Daoy (cell line): ENCODE measurements at places on chromosomes 7 and 10.

- DNase-seq: no peak
These were observed 212.3 kb downstream of the MTERF1 start for GRCh38 chr7:91668217-91668616.

- no peak for DNase-seq
These were observed 115.2 kb downstream of the GRID1 start for GRCh38 chr10:86251426-86251825.

DNA sequence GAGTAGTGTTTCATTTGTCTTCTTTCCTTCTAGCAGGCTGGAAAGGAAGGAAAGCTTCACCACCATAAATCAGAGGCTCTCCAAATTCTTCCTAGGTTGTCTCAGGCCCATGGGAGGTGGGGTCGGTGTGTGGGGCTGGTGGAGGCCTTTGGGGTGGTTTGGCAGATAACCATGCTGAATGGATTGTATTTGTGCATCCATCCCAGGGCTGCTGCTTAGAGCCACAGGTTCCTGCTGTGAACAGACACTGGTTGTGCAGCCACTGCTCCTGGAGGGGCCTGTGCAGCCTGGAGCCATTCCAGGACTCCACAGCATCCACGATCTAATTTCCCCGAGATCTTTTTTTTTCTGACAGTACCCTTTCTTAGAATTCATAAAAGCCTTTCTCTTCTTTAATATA, 741.8 kb downstream of the SUGCT start:
- no peak for DNase-seq

GRCh38 chr7:1818575-1819258, 148.6 kb downstream of the ELFN1 start:
- no peak for DNase-seq

GRCh38 chr7:94130716-94131115, 126.6 kb upstream of the BET1 start:
- no peak for DNase-seq

GRCh38 chr10:3068201-3068967, 1.0 kb downstream of the PFKP start:
- DNase-seq: peak; percentile 56

DNA sequence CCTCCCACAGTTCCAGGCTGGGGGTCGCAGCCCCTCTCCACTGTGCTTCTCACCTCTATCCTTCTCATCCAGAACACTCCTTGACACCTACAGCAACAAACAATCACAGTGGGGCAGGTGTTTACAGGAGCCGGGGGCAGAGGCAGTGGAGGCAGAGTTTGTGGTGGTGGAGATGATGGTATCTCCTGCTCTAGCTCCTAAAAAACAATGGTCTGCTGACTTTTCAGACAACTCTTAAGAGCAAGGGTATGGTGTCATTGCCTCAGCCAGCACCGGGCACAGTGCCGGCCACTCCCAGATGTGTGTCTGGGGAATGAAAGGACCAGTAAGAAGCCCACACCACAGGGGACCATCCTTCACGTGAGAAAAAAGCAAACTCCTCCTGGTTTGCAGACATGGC, 36.3 kb upstream of the ANTXRL start:
- DNase-seq: no peak

DNA sequence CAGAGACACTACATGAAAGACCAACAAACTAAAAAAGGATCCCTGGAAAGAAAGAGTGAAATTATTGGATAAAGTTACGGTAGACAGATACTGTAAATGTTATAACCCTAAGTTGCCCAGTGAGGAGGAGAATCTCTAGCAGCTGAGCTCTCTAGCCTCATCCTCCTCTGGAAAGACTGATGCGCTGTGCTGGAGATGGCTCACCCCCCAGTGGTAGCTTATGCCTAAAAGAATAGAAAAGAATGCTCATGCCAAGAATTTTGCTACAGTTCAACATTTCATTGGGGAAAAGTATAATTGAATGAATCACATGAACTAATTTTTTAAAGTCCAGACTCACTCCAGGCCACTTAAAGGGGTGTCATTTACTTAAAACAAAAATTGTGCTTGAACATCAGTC, 50.8 kb upstream of the RNF32 start:
- no peak for DNase-seq

GRCh38 chr7:21504021-21504420, 38.8 kb upstream of the DNAH11 start:
- no peak for DNase-seq

- peak; percentile 44 for DNase-seq
These were observed 61.2 kb downstream of the DNAJB6 start for GRCh38 chr7:157397731-157398691.

DNA sequence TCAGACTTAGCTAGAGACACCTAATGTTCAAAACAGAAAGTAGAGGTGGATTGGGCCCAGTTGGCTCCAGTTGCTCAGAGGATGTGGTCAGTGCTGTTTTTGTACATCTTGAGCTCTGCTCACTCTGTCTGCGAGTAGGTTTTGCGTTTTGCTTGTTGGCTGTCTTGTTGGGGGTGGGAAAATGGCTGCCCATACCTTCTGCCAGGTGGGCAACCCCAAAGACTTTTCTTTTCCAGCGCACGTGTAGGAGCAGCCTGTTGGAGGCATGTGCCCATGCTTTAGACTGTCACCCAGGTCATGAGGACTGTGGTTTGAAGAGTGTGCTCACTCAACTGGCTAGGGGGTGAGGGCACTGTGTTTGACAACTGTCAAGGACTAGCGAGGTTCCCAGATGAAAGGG, 73.9 kb downstream of the KAT6B start:
- DNase-seq: no peak

GRCh38 chr7:84924353-84924752, 262.5 kb downstream of the SEMA3D start:
- DNase-seq: no peak

GRCh38 chr7:141287936-141288335, 214.1 kb downstream of the TMEM178B start:
- DNase-seq: no peak

DNA sequence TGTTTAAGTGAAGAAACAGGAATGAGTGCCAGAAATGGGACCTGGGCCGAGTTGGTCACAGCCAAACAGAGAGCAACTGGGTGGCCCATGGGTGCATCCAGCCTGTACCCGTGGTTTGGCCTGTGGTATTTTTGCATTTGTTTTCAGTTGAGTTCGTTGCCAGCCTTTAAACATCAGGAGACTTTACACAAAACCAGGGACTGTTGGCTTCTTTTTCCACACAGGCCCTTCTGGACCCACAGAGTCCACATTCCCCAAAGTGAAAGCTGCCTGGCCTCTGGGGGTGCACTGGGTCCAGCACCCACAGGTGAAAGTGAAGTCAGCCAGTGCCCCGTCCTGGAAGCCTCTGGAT, 54.1 kb upstream of the TNS3 start:
- peak; percentile 35 for DNase-seq

DNA sequence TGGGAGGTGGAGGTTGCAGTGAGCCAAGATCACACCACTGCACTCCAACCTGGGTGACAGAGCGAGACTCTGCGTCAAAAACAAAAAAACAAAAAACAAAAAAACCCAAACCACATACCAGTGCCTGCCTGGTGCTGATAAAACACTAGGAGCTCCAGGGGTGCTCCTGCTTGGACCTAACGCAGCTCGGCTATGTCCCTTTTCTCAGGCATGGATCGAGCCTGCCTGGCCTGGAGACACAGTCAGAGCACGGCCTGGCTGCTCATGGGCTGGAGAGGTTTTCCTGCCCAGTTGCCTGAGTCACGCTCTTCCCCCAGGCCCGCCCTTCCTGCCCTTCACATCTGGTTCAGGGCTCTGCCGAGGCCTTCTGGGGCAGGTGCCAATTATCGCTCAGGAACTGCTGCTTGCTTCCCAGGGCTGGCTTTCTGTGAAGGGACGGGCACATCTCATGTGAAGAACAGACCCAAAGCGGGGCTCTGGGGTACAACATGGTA, 12.6 kb upstream of the NPFFR1 start:
- DNase-seq: peak; percentile 90

DNA sequence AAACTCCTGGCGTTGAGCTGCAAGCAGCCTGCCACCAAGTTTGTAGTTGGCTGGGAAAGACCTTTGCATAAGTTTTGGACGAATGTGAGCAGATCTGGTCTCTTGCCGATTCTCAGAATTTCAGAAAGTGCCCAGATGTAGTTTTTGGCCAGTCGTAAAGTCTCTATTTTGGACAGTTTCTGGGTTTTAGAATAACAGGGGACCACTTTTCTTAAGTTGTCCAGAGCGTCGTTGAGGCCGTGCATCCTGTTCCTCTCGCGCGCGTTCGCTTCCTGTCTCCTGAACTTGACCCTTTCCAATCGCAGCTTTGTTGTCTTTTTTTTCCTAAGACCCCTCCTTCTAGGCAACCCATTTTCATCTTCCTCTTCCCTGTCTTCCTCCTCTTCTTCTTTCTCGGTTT, 1.8 kb downstream of the NEUROD6 start:
- DNase-seq: no peak

DNA sequence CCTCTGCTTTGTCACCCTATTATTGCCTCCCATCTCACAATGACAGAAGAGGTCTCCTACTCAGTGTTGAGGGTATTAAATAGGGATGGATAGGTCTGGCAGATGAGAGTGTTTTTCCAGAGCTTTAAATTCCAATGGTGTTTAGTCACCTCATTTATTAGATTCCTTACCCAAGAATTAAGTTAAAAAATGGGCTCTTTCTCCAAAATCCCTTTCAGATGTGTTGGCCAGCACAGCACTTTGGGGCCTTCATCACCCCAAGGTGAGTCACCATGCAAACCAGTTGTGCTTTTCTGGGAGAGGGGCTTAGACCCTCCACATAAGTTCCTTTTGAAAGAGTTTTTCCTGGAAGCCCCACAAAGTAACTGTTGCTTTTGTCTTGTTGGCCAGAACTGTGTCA, 78.4 kb downstream of the CYP26A1 start:
- DNase-seq: no peak

GRCh38 chr10:78828647-78829539, 239.9 kb upstream of the ZMIZ1 start:
- no peak for DNase-seq

DNA sequence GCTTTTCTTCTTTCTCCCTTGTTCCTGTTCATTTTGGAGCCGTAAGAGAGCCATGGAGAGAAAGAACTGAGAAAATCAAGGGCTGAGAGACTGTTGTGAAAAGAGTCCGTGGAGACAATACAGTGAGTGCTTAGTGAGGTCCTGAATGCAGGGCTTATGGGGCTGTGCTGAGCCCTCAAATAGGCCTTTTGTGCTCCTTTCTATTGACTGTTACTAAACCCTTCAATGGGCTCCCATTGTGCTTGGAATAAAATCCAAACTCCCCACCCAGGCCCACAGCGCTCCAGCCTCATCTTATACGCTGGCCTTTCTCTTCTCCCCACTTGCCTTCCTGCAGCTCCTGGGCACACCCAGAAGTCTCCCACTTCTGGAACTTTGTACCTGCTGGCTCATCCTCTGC, 243.1 kb upstream of the HABP2 start:
- no peak for DNase-seq

GRCh38 chr7:107068156-107068555, 23.7 kb downstream of the PRKAR2B start:
- DNase-seq: no peak

DNA sequence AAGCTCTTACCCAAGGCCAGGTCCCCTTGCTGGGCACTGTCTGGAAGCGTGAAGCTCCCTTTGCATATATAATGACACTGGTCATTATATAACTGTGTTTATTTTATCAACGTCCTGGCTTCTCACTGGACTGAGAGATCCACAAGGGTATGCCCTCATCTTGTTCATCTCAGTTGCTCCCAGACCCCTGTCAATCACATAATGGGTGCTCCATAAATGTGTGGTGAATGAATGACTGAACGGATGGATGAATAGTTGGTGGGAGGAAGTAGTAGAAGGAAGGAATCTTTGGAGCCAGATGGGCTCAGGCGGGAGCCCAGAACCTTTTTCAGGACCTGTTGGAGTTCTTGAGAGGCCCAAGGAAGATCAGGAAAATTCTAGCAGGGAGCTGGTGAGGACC, 7.7 kb upstream of the SFRP5 start:
- DNase-seq: no peak

DNA sequence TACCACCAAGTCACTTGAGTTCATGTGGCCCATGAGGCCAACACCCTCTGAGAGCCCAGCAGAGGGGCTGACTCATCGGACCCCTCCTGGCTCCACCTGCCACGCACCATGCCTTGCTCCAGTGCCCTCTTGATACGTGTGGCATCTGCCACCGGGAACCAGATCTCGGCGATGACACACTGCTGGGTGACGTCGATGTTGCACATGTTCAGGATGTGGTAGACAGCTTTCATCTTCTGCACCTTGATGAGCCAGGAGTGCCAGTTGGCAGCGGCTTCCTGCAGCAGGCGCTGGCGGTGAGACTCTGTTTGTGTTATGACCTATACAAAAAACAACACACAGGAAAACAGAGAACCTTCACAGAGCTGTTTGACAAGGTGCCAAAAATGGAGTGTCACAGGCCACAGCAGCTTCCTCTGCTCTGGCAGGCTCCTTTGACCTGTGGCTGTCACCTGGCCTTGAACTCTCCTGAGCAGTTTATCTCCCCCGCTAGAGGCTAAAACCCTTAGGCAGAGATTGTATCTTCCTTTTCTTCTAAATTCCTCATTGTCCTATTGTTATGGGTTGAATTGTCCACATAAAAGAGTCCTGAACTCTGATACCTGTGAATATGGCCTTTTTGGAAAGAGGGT, 45.2 kb upstream of the TMEM213 start:
- peak; percentile 90 for DNase-seq

- DNase-seq: peak; percentile 48
These were observed 243.2 kb upstream of the TMEM229A start for GRCh38 chr7:124276005-124276622.

GRCh38 chr10:103995134-103995533, 28.2 kb downstream of the SLK start:
- DNase-seq: no peak

DNA sequence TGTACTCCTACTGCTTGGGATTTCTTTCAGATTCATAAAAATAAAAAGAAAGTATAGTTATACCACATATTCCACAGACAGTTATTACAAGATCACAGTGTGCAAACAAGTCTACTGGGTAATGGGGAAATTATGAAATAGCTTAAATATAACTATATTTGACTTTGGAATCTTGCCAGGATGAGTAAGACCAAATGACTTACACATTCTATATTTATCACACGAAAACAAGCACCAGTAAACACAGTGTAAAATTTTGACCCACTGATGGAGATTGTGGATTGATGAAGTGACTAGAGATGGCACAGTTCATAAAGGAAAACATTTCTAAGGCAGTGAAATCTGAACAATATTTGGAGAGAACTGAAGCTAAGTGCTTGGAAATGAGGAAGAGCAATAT, 339.7 kb downstream of the THSD7A start:
- DNase-seq: no peak

GRCh38 chr10:104029521-104029860, 56.2 kb downstream of the COL17A1 start:
- DNase-seq: no peak

- DNase-seq: no peak
These were observed 30.9 kb upstream of the KLHL7 start for GRCh38 chr7:23074443-23075261.

DNA sequence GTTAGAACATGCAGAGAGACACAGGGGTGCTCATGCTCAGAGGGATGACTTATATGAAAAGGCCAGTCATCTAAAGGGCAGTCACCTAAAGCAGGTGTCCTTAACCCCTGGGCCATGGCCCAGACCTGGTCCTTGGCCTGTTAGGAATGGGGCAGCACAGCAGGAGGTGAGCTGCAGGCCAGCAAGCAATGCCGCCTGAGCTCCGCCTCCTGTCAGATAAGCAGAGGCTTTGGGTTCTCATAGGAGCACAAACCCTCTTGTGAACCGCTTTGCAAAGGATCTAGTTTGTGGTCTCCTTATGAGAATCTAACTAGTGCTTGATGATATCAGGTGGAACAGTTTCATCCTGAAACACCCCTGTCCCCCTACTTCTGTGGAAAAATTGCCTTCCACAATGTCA, 14.5 kb downstream of the ANKRD7 start:
- no peak for DNase-seq
